Left lobe of liver (tissue), 2 donors: ENCODE measurements at places on chromosomes 3 and 15.

DNA sequence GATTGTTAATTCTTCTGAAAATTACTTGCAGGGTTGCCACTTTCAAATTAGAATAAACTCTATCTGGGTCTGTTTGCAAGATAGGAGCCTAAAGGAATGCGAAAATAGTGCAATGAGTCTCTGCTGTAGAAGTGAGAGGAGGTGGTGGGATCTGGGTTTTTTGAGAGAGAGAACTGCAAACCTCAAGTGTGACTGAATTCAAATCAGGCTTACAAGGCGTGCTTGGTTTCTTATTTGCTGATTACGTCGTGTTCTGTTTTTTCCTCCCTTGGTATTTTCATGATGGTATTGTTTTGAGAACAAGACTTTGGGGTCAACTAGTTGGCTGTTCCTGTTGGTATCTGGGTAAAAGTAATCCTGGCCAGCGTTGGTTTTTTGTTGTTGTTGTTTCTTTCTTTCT is 490.9 kb upstream of the CFAP20DC start:
- DNase-seq = no peak

DNA sequence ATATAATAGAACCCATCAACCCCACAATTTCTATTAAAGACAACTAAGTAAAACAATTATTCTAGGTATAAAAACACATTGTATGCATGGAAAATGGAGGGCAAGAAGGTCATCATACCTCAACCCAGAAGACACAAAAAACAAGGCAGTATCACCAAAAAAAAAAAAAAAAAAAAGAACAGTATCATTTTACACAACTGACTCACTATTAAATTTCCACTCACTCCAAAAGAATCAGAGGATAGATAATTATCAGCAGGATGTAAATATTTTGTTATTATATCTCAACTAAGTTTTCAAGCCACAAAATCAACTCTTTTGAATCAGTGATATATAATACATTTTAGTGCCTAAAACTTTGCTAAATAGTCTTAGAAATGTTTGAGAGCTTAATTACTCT is 55.0 kb downstream of the CLASP2 start:
- no peak for DNase-seq

DNA sequence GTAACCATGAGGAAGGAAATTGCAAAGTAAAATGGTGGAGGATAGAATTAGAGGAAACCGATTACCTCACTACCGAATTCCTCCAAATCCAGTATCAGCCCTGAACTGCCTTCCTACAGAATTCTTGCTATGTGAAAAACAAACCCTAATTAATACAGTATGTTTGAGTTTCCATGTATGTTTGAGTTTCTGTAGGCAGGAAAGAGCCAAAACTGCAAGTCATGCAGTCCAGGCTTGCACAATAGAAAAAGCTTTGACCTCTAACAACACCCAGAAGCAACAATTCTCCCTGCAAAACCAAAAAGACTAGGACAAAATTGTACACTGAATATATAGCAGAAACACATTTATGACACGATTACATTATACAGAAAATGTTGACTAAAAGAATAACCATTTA is 614.8 kb downstream of the DIPK2A start:
- DNase-seq = no peak

GRCh38 chr3:23667536-23668429 is 138.0 kb upstream of the UBE2E1 start:
- DNase-seq = no peak

- DNase-seq = no peak
Measured at GRCh38 chr3:15822281-15822680, 24.5 kb upstream of the ANKRD28 start.

DNA sequence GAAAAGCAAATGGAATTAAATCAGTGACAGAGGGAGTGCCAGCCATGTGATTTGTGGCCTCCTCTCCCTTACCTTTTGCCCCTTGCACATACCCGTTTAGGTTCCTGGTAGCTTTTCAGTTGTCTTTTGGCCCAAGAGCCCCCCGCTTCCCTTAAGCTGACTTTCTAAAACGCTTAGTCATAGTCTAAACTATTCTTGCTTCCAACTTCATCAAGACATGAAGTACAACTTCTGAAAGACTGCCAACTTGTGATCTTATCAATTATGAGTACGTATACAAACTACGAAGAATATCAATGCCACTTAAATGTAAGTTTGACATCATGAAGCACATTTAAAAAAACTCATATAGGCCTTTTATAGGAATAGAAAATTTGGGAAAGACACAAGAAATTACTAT is 61.9 kb downstream of the EIF3J start:
- no peak for DNase-seq

DNA sequence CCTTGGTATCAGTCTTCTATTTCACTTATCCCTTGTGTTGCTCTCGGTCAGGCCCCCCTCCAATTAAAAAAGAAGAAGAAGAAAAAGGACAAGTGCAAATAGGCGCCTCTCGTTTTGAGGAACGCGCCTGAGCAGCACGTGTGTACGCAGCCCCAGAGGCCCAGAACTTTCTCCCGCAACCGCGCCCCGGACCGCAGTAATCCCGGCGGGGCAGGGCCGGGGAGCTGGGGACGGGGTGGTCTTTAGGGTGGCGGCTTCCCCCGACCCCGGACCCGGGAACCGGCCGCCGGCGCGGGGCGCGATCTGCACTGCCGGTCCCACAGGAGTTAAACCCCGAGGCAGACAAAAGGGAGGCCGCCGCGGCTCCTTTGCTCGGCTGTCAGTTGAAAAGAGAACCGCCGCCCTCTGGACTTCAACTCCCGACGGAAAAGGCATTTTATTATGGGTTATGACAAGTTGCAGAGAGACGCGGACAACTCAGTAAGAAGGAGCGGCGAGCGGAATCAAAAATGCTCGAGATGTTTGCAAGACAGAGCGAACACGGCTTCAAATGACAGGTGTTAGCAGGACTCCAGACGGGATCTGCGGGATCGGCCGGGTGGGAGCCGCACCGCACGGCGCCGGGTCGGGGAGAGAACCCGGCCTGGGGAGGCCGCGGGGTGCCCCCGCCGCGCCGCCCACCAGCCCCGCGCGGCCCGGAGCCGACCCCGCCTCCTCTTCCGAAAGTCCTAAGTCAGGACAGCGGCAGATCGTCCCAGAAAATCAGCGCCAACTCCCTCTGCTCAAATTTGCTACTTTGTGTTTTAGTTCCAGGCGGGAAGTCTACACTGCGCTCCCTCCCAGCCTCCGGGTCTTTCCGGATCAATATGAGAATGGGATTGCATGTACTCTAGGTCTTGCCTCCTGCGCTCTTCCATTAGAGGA is 79.0 kb downstream of the NR2F2 start:
- DNase-seq = no peak

DNA sequence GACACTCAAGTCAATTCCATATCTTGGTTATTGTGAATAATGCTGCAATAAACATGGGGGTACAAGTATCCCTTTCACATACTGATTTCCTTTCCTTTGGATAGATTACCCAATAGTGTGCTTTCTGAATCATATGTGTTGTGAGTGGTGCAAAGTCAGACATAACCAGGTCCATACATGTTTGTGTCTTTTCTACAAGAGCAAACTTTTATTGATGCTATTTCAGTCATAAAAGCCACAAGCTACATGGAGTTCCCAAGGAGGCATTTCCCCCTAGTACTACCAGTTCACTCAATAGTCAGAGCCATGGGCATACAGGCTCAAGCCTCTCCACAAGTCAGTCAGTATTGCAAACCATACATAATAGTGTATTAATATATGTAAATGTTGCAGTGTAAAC is 10.1 kb downstream of the CEP63 start:
- no peak for DNase-seq

- no peak for DNase-seq
Measured at GRCh38 chr15:69107025-69107620, 53.3 kb upstream of the GLCE start.

- DNase-seq = no peak
Measured at GRCh38 chr3:13516760-13517135, 32.2 kb upstream of the FBLN2 start.

GRCh38 chr3:31064021-31064420 is 169.6 kb upstream of the GADL1 start:
- DNase-seq = no peak

DNA sequence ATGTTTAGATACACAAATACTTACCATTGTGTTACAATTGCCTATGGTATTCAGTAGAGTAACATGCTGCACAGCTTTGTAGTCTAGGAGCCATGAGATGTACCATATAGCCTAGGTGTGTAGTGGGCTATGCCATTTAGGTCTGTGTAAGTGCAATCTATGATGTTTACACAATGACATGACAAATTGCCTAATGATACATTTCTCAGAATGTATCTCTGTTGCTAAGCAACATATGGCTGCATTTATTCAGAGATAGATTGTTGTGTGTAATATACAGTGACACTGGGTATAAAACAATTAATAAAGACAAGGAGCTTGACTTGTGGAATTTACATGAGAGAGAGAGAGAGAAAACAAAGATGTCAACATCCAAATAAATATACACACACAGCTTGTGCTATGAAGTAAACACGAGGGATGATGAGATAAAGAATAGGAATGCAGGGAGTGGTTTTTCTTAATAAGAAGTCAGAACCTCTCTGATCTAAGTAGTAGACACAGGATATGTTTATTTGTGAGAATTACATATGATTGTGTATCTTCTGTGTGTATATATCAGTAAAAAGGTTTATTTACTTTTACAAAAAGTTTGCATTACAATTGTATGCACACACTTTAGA is 110.0 kb downstream of the KCNAB1 start:
- DNase-seq = no peak

DNA sequence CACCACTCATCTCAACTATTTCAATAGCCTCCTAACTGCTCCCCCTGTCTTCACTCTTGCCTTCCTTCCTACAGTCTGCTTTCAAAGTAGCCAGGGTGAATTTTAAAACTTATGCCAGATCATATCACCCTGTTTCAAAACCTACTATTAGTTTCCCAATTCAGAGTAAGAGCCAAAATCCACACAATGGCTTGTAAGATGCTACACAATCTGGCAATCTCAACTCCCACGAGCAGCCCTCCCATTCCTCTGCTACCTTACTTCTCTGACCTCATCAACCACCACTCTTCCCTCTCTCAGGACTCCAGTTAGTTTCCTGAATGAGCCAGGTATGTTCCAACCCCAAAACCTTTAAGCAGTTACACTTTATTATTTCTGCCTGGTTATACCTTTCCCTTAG is 62.5 kb downstream of the VPS13C start:
- DNase-seq = no peak

GRCh38 chr3:43757666-43758321 is 67.1 kb downstream of the ABHD5 start:
- DNase-seq = no peak

- DNase-seq = no peak
Measured at GRCh38 chr3:23161896-23162570, 41.1 kb upstream of the UBE2E2 start.

GRCh38 chr15:70504299-70504951 is 258.9 kb downstream of the UACA start:
- no peak for DNase-seq

- no peak for DNase-seq
Measured at GRCh38 chr15:90819850-90820249, 48.5 kb upstream of the FURIN start.

DNA sequence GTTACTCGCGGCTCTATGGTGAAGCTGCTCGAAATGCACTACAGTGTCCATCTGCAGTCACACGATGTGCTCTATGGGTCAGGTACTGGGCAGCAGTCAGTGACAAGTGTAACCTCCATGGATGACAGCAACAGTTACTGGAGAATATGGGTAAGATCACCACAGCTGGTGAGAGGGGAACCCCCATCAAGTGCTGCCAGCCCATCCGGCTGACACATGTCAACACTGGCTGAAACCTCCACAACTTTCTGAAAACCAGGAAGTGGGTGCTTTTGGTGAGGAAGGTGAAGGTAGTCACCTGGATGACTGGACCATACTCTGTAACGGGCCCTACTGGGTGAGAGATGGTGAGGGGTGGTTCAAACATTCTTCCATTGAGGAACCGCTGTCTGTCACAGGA is 87.4 kb upstream of the C15orf39 start:
- DNase-seq = no peak

DNA sequence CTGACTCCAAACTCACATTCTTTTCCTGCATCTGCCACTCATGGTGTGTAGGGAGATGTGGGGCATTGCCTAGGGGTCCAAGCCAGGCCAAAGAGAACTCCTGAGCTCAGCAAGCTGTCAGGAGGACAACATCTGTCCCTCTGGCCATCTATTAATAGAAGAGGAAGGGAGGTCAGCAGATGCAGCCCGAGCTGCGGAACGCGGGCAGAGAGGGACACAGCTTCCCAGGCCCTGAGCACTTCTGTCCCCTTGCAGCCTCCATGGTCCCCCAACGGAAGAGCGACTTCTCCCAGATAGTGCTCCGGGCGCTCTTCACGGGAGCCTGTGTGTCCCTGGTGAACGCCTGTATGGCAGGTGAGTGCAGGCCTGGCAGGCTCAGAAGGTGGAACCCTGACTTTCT is 37.3 kb upstream of the PDE8A start:
- no peak for DNase-seq

- DNase-seq = no peak
Measured at GRCh38 chr15:31985607-31986006, 44.7 kb upstream of the CHRNA7 start.

DNA sequence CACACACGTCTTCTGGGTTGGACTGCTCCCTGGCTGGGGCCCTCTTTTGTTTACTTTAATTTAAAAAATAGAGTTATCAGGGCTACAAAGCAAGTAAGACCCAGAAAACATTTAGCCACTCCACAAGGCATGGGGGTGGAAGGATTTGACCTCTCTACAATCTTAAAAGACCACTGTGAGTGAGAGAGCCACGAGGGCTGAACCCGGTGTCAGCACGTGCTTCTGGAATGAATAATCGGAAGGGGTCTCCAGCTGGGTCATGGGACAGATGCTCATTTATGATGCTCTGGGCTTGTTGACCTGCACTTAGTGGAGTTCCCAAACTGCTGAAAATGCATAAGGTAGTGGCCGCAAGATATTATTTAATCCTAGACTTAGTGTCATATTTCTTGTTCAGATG is 52.4 kb downstream of the EIF4E3 start:
- DNase-seq = no peak

DNA sequence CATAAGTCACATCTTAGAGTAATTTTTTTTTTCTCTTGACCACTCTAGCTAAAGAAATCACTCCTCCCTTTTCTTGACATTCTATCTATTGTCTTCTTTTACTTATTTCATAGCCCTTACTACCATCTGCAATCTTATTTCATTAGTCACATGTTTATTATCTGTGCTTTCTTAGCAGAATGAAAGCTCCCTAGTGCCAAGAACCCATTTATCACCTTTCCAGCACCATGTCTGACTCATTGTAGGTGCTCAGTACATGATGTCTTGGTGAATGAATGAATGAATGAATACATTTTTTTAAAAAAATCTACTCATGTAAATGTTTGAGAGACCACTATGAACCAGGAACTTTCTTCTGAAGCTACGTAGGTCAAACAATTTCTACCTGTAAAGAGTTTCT is 157.2 kb downstream of the CADPS start:
- no peak for DNase-seq

DNA sequence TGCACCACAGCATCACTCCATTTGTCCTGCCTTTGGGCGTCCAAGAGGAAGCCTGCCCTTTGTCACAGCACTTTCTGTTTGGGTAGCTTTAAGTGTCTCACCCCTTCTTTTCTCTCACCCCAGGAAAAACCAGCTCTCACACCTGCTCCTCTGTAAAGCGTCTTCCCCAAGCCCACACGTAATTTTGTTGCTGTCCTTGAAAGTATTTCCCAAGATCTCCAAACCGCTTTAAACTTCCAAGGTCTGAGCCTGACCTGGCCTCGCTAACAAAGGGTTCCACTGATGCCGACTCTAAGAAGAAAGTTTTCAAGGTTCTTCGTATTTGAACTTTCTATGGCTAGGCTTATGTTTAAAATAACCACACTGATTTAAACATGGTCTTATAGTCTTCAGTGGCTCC is 5.3 kb downstream of the ABHD2 start:
- no peak for DNase-seq

GRCh38 chr3:129746629-129747028 is 140.2 kb upstream of the PLXND1 start:
- DNase-seq = no peak
